ENCODE measurements at places on chromosomes 6 and 20. TPM values are rescaled to one million over a fixed set of nuclear protein-coding genes. Genes with fewer than 3 reads are reported as not detected.

DNA sequence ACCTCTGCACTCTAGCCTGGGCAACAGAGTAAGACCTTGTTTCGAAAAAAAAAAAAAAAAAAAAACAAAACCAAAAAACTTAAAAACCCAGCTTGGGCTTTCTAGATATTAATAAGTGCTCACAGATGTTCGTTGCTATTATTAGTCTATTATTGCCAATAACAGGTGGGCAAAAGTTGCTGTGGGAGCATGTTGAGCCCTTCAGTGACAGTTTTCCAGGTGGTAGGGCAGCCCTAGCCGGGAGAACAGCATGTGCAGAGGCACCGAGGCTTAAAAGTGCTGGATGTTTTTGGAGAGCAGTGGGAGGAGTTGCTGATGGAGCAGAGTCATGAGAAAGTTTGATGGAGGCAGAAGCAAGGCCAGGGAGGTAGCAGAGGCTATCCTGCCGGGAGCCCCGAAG is 4.4 kb downstream of the PPP1R16B start:
- no peak for DNase-seq

DNA sequence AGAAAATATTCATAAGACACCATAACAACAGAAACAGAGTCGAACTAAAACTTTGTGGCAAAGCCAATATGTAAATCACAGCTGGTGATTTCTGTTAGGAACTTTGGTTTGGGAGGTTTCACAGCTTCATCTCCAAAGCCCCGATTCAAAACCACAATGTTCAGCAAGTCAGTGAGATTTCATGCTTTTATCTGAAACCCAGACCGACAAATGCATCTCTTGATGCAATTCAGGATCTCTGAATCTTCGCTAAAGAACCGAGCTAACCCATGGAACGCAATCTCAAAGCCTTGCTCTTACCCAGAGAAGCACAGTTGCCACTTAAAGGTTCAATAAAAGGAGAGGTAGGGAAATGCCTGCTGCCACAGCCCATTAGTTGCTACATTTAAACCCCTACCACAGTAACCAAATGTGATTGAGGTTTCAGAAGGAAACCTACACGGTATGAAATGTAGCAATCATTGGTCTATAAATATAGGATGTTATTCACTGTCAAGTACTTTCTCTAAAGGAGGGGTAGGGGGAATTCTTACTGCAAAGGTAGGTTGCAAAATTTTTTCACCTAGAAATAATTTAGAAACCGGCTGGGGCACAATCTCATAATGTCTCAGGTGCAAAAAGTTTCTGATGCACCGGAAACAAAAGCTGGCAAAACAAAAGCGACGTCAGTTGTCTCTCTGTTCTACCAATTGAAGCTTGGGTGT is 381.0 kb upstream of the ARID1B start:
- DNase-seq, result no peak

The SAMD3 gene
- 6.3 TPM for total RNA-seq

- peak; percentile 83 for DNase-seq
Observed at GRCh38 chr6:31736021-31736767, at the start of gene CLIC1. Gene CLIC1, minus strand, starts transcription at chr6:31736530. Its CDS starts 230 bp downstream, at chr6:31736300.

DNA sequence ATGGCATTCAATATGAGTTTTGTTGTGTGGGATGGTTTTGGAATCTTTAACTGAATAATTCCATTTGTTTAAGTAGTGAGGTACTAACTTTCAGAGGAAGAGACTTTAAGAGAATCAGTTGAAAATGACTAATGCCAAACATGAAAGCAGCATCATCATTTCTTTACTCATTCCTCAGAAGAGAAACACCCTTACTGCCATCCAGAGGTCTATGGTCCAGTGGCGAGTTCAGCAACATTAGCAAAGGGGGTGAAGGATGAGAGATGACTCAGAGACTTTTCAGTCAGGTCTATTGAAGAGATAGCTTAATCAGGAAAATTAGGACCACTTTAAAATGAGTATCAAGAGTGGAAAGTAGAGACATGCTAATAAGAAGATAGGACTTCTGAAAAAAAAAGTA is 118.8 kb downstream of the COL19A1 start:
- no peak for DNase-seq

DNA sequence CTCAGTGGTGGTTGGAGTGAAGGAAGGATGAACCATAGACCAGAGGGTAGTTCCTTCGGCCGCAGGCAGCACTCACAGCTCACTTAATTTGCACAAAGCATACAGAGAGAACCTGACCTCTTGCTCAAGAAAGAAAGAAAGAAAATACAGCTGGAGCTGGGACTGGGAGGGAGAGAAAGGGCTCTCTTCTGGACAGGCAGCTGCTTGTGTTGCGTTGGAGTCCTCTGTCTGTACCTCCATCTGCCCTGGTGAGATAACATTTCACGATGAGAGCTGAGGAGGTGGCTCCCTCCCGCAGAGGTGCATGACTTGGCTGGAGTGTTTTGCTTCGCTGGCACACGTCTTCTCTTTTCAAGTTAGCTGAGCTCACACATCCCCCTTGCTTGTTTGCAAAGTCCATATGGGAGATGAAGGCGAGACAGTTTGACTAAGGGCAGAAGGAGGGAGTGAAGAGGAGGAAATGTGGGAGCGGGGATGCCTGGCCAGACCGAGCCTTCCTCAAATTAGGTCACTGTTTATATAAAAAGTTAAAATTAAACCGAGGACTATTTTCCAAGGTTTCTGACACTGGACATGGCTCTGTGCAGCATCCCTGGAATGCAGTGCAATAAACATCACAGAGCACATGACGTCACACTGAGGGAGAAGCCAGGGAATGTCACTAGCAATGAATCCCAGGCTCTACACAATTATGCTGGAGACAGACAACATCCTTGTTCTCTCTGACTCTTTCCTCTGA is 359.4 kb downstream of the CD83 start:
- DNase-seq, result peak; percentile 84

- DNase-seq, result no peak
Observed at GRCh38 chr6:149445095-149445466, 39.7 kb downstream of the ZC3H12D start.

Data from urinary bladder (tissue), 4 donors.